ENCODE measurements at places on chromosomes 11 and 22.

- no peak for DNase-seq
Measured at GRCh38 chr11:108927791-108928545, 263.1 kb downstream of the DDX10 start.

- DNase-seq: no peak
Measured at GRCh38 chr11:10666556-10667520, 26.7 kb downstream of the IRAG1 start.

GRCh38 chr11:121110871-121111724, 10.1 kb downstream of the TECTA start:
- DNase-seq: no peak

GRCh38 chr11:114162719-114163123, 103.2 kb downstream of the ZBTB16 start:
- no peak for DNase-seq

- no peak for DNase-seq
Measured at GRCh38 chr11:84316866-84317555, 1030.8 kb upstream of the CCDC90B start.

DNA sequence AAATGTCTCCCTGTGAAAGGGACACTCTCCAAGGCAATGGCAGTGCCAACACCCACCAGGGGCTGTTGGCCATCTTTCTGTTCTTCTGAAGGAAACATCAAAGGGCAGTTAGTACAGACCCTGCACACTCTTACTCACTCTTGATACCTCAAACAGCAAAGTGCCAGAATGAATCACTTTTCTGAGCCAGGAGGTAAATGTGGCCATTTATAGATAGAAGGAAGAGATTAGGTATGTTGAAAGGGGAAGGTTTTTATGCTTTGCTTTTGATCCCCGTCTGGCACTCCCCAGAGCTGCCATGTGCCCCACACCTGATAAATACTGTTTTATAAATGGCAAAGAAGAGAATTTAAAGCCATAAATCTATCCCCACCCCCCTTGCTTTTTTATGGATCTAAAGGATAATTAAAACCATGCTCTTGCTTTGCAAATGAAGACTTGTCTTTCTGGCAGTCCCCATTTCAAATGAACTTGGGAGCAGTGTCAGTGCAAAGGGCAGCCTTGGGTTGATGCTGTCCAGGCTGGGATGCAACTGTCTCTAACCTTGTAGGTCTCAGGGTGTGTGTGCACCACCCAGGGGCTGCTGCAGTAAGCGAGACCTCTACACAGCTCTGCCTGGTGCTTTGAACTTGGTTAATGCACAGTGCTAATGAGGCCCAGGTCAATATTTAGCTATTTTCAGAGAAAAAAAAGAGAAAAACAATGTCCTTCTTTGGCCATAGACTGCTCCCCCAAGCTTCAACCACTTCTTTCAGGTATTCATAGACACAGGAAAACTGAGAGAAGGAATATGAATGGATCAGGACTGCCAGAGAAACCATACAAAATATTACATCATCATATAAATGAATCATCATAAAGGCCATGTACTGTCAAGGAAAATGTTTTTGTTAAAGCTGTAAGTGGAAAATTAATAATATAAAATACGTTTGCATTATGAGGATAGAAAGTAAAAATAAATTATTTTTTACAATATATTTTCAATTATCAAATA, 207.5 kb downstream of the ETS1 start:
- no peak for DNase-seq

GRCh38 chr11:43735961-43736360, 55.4 kb downstream of the HSD17B12 start:
- DNase-seq: no peak

GRCh38 chr22:44391015-44391414, 78.3 kb upstream of the SHISAL1 start:
- DNase-seq: no peak

- DNase-seq: no peak
Measured at GRCh38 chr11:103877221-103877620, 159.2 kb upstream of the DDI1 start.

DNA sequence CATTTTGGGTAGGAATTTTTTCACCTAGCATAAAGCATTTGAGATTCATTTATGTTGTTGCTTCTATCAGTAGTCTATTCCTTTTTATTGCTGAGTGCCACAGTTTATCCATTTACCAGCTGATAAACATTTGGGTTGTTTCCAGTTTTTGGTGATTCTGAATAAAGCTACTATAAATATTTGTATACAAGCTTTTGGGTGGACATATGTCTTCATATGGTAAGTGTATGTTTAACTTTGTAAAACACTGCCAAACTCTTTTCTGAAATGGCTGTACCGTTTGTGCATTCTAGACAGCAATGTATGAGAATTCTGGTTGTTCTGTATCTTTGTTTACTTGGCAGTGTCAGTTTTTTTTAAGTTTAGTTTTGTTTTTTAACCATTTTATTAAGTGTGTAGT, 16.9 kb downstream of the USP47 start:
- DNase-seq: no peak

- DNase-seq: no peak
Measured at GRCh38 chr11:78784321-78785061, 209.8 kb upstream of the NARS2 start.

DNA sequence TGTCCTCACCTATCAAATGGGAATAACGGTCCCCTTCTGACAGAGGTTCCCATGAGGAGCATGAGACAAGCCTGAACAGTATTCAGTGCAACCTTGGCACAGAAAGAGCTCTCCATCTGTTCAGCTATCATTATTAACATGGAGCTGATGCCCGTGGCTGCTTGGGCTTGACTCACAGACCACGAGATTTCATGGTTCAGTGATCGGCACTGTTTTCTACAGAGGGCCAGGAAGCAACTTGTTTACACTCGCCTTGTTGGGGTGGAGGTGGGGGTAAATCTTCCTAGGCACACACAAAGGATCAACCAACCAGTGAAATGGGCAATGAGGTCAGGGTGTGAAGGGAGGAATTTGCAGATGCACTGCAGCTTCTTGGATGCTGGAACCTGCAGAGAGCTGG, 88.2 kb downstream of the CWC15 start:
- no peak for DNase-seq

DNA sequence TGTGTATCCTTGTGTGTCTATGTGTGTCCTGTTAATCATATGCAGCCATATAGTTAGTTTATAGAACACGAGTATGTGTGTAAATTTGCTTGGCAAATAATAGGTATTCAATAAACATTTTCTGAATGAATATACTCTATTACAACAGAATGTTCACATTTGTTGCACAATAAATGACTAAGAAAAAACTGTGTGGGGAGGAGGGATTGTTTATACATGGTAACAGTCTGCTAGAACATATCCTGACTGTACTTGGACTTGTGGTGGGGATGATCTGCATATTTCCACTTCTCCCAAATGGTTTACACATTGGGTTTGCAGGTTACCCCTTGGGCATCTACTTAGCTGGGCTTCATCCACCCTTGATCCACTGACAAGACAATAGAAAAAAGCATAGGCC, 194.6 kb downstream of the INSC start:
- DNase-seq: no peak

GRCh38 chr11:66815646-66816045, 27.6 kb upstream of the RCE1 start:
- DNase-seq: no peak

DNA sequence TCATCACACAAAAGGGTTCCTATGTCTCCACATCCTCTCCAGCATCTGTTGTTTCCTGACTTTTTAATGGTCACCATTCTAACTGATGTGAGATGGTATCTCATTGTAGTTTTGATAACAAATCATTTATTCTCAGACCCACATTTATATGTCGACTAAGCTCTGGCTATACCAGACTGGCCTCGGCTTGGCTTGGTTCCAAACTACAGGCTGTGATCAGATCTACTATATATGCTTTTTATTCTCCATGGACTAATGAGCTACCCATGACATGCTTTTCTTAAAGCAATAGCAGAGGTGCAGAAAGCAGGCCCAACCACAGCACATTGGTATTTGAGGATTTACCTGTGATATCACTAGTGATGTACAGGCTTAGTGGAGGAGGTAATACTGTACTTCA, 139.8 kb upstream of the PGR start:
- no peak for DNase-seq

DNA sequence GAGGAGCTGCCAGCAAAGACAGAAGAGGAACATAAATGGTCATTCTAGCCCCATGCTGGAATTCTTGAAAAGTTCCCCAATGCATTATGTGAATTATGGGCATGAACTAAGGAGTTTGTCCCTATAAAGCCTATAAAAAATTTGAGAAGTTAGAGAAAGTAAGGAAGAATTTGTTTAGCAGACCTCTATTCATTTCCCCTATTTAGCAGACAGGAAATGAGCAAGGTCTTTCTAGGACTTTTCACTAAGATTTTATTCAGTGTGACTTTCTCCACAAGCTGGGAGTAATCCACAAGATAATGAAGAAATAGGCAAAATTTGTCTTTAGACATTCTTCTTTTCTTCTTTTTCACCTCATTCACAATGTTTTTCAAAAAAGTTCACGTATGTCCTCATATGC, 20.0 kb downstream of the PRRG4 start:
- no peak for DNase-seq

DNA sequence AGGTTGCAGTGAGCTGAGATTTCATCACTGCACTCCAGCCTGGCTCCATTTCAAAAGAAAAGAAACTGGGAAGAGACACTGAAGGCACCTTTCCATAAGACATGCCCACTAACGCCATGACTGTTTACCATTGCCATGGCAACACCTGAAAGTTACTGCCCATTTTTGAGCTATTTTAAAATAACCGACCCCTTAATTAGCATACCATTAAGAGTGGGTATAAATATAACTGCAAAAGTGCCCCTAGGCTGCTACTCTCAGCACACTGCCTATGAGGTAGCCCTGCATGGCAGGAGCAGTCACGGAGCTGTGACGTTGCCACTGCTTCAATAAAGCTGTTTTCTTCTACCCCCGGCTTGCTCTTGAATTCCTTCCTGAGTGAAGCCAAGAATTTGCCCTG, 9.9 kb upstream of the RNASEH2C start:
- no peak for DNase-seq

DNA sequence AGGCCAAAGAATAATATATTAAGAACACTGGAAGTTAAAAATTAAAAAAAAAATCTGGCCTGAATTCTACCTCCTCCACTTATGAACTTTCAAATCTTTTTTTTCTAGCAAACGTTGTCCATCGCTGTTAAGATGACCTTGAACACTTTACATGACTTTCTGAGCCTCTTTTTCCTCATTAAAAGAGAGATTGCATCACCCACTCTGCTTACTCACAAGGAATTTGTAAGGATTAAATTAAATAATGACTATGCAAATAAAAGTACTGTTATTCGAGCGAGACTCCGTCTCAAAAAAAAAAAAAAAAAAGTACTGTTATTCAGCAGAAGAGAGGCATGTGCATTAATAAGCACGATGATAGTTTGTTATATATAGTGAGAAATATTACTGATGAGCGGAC, 285.1 kb upstream of the CCDC90B start:
- DNase-seq: no peak

DNA sequence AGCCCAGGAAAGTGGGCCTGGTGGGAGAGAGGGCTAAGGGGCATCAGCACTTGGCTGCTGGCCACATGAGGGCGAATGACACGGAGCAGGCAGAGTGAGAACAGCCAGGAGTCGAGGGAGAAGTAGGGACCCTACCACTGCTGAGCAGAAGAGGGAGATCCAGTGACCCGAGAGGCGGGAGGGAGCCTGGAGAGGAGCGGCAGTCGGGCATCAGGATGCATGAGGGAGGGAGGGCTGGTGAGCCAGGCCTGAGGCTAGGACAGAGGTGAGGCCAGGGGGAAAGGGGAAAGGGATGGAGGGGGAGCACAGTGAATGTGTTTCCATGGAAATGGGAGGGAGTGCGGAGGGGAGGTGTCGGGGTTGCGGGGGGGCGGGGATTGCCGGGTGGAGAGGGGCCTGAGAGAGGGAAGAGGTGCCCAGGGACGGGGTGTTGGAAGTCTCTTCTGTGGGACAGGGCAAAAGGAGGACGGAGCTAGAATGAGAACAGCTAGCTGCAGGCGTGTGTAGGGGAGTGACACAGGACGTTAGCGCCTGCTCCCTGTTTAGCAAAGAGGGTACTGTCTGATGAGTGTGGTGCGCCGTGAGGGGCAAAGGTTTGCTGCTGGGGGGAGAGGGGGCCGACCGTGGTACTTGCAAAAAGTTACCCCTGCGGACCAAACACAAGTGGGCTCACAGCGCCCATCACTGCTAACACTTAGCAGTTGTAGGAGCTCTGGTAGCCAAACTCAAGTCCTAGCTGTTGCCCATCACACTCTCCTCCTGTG, 37.1 kb upstream of the WNT11 start:
- DNase-seq: no peak

GRCh38 chr11:95556011-95556341, 233.6 kb downstream of the FAM76B start:
- no peak for DNase-seq

DNA sequence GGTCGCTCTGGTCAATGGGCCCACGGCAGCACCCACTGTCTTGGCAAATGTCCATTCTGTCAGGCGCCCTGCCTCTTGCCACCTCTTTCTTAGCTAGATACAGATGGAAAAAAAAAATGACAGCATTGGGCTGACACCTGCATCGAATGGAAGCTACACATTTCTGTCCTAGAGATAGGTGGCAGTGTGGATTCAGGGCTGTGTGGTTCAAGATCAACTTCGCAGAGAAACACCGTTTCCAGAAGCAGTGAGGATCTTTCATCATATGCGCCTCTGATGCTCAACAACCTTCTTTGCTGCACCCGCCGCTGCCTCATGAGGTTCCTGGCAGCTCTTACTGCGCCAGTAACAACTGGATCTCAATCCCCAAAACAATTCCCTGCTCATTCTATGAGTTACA, 236.3 kb downstream of the KIRREL3 start:
- DNase-seq: no peak

DNA sequence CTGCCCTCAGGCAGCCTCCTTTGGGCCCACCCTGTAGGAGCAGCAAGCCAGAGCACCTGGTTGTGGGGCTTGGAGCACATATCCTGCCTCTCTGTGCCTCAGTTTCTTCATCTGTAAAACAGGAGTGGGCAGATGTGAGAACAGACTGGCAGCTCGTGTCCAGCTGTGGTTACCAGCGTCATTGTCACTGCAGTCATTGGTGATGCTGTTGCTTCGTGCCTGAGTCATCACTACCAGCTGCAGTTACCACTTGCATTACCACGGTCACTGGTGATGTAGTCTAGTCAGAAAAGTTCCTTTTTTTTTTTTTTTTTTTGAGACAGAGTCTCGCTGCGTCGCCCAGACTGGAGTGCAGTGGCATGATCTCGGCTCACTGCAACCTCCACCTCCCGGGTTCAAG, 20.4 kb downstream of the RSPH14 start:
- no peak for DNase-seq

DNA sequence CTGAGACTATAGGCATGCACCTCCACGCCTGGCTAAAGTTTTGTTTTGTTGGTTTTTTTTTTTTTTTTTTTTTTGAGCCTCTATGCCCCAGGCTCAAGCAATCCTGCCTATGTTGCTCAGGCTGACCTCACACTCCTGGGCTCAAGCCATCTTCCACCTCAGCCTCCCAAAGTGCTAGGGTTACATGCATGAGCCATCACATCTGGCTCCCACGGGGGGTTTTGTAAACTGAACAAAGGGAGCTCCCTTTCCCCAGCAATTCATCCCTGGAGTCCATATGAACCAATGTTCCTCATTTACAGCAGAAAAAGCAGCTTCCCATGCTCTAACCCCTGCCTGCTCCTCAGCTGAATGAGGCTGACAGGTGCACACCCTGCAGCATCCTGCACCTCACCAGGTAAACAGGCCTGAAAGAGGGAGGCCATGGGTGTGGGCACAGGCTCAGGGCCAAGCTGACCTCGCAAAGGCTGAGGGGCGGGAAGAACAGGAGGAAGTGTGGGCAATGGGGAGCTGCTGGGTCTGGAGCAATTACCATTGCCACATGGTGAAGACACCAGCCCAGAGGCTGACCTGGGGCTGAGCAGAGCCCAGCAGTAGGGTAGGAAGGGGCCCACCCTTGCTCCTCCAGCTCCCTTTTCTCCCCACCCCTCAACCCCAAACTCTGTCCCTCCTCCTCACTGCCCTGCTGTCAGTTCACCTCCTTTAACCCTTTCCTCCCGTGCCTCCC, 58.2 kb downstream of the RBX1 start:
- DNase-seq: no peak

Data from stimulated activated CD4-positive, alpha-beta T cell treated with anti-CD3 and anti-CD28 coated beads, TNF-alpha, amount 100 ng/mL, for 24 hours (primary cell).